ENCODE measurements at places on chromosomes 4 and X.

DNA sequence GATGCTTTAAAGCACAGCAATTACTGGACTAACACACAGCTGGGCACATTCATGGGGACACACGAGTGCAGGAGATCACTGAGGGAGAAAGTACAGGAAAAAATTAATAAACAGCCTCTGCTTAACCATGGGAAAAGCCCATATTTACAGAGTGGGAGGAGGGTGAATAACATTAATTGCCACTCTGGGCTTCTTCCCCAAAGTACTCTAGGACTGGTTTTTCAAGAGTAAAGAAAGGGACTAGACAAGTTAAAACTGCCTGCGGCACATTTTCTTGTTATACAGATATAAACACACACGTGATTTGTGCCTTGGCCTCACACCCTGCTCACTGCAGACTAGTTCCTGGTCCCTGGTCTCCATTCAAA lies 179.7 kb upstream of the TET2 start:
- DNase-seq: no peak

DNA sequence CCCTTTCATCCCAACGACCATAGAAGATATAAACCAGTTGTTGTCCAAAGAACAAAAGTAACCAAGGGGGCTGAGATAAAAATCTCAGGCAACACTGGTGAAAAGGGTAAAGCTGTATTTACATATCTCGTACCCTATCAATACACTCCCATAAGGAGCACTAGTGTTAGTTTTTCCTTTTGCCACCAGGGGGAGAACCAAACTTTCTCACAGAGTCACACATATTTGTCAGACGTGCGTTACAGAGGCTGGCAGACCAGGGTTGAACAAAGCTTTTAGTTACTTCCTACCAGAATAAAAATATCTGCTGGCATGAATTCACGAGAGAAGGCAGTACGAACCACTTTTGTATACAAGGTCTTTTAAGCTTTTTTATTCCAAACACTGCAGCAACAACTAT lies 88.3 kb downstream of the AMELX start:
- DNase-seq: no peak

DNA sequence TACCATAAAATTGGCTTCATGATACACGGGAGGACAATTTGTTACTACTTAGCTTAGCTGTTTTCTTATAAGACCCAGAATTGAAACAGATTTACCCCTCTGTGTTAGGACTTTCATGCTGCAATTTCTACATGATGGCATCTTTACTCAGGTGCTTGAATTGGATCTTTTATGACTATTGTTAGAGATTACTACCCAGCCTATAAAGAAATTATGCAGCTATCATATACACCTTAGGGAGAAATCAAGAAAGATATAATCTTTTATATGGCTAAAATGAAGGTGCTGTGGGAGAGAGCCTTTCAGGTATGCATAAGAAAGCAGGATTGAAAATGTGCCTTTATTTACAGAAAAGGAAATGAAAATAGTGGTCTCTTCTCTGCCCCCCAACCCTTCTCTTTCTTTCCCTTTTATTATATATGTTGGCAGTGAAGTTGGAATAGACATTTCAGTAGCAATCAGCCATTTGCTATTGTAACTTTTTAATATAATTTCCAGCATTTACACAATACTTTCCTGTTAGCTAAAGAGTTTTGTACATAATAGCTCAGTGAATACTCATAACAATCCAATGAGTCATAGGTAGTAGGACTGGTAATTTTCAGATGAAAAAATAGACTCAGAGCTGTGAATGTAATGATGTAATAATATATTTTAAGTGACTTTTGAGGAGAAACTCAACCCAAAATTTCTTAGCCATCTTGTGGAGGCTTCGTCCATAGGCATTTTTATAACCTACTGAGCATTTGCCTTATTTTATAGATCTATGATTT lies 311.8 kb downstream of the ADGRL3 start:
- no peak for DNase-seq

- no peak for DNase-seq
Observed at GRCh38 chrX:32533848-32534247, 677.5 kb downstream of the DMD start.

- DNase-seq: no peak
Observed at GRCh38 chr4:124092101-124092500, 620.4 kb downstream of the ANKRD50 start.

DNA sequence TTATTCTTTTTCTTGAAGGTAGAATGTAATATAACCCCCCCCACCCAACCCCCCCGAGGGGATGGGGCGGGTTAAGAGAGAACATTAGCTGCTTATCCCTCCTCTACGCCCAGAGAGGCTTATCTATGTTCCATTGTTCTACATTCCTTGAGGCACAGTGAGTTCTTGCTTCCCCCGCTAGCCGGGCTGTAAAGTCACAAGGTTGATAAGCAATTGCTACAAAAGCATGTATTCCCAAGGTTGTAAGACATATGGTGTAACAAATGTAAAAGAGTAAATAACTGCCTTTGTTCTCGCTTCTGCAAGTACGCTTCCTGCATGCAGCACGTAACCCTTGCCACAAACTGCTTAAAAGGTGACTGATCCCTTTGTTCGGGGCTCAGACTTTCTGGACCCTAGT lies 8.2 kb downstream of the DCAF8L2 start:
- no peak for DNase-seq

DNA sequence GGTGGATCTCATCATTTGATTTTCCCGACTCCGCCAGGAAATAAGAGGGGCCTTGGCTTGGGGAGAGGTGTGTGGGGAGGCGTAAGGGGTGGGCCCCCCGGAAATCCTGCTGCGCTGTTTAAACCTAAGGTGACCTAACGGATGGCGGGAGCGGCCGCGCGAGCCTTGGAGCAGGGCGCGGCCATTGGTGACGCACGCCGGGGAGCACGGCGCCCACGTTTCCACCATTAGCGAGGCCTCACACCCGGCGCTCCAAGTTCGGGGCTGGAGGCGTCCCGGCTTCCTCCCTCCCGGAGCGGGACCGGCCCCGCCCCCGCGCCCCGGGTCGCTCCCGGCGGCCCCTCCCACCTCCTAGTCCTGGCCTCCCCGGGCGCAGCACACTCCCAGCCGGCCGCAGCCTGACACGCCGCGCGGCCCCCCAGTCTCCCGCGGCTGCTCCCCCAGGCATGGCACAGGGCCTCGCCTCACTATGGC lies at the start of gene SMS:
SMS (plus strand) TSS at position 354 of the 474 bp plus-strand sequence; CDS start at position 470, 116 bp downstream.
- DNase-seq: peak; percentile 12

GRCh38 chr4:118357601-118358000 lies 4.8 kb upstream of the PRSS12 start:
- no peak for DNase-seq

GRCh38 chr4:108937066-108937465 lies 174.2 kb upstream of the ETNPPL start:
- no peak for DNase-seq

GRCh38 chrX:69565247-69565815 lies 50.6 kb upstream of the EDA start:
- DNase-seq: no peak

- no peak for DNase-seq
Observed at GRCh38 chrX:100731441-100732281, at the start of gene SYTL4. SYTL4 (minus strand) TSS chrX:100732121; CDS start chrX:100702037, 30,084 bp downstream.

DNA sequence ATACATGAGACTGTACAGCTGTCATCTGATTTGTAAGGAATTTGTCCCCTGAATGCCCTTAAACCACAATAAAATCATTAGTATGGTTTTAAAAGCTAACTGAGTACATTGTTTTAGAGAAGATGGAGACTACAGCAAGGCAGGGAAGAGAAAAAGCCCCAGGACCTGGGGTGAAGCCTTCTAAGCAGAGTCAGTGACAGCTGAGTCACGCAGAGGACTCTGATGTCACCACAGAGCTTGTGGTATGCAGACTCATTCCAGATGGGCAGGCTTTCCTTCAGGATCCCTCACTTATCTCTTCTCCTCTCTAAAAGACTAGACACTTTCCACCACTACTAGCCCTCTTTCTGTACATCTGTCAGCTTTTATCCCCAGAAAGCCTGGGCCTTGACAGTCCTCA lies 97.1 kb upstream of the ATOH1 start:
- DNase-seq: no peak

DNA sequence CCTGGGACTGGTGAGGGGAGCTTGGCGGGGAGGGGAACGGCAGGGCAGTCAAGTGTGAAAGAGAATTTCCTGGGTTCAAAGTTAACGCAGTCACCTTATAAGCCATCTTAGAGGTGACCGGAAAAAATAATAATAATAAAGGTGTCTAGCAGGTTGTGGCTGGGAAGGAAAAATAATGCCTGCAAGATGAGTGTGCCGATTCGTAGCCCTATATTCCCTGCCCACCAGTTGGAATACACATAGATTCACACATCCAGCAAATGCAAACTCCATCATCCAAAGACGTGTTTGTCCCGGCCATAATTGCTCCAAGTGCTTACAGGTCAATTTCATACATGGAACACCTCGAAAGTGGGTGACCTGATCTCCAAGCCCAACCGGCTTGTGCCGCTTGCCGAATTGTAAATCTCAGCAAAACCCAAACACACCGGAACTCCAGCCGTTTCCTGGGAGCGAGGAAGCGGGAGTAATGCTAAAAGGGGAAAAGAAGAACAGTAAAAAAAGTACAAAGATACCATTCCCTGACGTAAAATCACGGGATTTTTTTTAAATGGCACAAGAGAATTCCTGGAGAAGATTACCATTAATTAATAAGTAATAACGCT lies 1.3 kb upstream of the FAT1 start:
- no peak for DNase-seq

DNA sequence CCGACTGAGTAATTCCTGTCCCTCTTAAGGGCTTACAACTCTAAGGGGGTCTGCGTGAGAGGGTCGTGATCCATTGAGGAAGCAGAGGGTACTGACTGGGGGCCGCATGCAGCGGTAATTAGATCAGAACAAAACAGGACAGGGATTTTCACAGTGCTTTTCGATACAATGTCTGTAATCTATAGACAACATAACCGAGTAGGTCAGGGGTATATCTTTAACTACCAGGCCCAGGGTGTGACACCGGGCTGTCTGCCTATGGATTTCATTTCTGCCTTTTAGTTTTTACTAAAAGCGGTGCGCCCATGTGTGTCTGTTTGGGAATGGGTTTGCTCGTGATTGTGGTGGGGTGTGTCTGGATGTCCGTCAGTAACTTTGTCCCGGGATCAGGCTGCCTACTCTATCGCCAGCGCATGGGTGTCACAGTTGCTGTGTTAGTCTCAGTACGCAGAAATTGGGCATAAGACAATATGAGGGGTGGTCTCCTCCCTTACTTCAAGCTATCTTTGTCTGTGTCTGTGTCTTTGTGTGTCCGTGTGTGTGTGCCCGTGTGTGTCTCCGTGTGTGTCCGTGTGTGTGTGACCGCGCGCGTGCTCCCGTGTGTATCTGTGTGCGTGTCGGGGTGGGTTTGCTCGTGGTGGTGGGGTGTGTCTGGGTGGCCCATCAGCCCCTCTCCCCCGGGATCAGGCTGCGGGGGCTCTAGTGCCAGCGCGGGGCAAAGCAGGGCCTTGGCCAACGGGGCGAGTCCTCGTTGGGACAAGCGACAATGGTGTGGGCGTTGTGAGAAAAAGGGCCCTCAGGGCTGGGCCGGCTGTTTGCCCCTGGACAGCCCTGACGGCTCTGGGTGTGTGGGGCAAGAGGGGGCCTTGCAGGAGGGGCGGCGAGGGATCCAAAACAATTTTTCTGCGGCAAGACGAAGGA lies 10.4 kb downstream of the FRG2 start:
- no peak for DNase-seq

DNA sequence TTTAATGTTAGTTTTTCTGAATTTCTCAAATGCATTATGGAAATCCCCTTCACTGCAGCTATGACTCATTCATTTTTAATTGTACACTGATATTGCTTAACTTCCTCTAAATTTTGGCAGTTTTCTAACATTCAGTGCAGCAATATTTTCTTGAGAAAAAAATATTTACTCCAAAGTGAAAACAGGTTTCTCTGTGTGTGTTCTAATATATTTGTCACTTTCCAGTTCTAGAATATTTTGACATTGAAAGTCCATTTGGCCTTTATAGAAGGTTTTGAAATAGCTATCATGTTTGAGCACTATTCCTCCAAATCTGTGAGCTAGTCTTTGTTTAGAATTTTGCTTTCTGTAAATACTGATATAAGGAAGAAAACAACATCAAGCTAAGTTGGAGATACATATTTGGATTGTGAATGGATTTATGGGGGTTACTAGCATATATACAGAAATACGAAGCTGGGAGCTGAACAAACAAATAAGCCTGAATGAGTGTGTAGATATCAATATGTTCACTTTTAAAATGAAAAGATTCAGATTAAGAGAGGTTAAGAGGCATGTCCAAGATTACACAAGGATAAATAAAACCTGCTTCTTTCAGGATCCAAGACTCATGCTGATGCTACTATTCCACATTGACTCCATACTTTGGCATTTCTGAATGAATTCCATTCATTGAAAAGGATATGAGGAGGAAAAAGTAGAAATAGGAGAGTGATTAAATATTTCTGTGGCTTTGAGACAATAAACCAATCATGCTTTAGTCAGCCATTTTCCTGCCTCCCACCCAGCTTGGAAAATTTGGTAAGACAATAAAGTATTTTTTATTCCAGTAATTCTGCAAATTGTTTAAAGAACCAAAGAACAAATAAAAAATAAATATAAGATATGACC lies 57.3 kb upstream of the SLIT2 start:
- no peak for DNase-seq

GRCh38 chrX:53089925-53090324 lies 4.0 kb upstream of the KANTR start:
- no peak for DNase-seq

All from stimulated activated CD8-positive, alpha-beta memory T cell treated with anti-CD3 and anti-CD28 coated beads, Interleukin-7, amount 100 ng/mL, for 1 hour (primary cell).